Cortex of kidney (tissue), 1 donor: ENCODE measurements at places on chromosomes 1 and 21.

DNA sequence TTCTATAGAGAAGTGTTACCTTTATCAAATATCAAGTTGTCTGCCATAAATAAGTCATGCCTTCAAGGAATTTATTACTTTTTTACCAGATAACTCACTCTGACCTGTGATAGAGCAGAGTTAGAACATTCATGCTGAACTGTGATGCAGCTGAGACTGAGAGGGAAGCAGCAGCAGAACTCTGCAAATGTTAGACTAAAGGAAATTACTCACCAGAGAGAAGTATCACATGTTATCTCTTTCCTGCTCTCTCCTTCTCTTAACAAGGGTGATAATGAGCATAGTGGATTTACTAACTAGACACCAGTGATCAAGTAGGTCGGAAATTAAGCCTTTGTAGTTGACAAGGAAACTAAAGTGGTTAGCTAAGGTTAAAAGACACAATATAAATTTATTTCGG is 181.6 kb downstream of the RASAL2 start:
- DNase-seq, result no peak

DNA sequence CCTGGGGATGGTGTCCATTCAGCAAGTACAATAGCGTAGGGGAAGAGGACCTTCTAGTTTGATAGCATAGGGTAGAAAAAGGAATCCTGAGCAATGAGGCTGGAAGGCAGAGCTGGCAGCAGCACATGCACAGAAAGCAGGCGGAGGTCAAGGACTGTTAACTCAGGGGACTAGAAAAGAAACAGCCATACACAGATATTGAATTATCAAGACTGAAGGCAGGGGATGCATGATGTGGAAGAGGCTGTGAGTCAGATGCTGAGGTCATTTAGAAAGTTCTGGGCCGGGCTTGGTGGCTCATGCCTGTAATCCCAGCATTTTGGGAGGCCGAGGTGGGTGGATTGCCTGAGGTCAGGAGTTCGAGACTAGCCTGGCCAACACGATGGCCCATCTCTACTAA is 65.6 kb downstream of the OPTC start:
- no peak for DNase-seq

DNA sequence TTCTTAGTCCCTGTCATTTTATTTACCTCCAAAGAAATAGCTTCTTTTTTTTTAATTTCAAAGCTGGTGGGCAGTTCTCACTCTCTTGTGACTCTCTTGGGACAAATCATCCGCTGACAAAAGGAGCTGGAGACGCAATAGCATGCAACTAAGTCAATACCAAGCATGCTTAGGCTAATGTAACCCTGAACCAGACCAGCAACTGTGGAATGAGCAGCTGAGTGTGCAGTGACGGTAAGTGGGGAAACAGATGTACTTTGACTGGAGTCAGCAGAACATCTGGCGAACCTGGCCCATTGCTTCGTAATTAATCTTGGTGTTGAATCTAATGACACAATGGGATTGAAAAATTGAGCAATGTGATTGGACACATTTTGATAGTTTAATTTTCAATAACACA is 280.7 kb upstream of the PLXNA2 start:
- DNase-seq, result no peak

GRCh38 chr1:81208441-81208840 is 592.3 kb upstream of the ADGRL2 start:
- no peak for DNase-seq

GRCh38 chr1:207863893-207864535 is 46.9 kb downstream of the CD34 start:
- DNase-seq, result no peak

DNA sequence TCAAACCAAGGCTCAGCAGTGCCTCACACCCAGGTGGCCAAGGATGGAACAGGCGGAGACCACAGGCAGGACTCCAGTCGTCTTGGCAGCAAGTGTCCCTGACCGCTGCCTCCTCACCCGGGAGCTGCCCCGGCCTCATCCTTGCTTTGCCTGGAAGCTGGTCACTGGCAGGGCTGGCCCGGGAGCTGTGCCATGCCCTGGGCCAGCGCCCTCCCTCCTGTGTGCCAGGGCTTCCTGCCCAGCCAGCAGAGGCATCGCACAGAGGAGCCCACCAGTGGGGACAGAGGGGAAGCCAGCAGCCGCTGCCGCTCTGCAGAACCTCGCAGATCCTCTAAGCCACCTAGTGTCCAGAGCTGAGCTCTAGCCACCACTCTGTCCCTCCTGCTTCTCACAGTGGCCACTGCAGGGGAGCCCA is 7.8 kb downstream of the CASZ1 start:
- DNase-seq, result no peak

- no peak for DNase-seq
Measured at GRCh38 chr1:109770331-109771095, 6.8 kb upstream of the EPS8L3 start.

DNA sequence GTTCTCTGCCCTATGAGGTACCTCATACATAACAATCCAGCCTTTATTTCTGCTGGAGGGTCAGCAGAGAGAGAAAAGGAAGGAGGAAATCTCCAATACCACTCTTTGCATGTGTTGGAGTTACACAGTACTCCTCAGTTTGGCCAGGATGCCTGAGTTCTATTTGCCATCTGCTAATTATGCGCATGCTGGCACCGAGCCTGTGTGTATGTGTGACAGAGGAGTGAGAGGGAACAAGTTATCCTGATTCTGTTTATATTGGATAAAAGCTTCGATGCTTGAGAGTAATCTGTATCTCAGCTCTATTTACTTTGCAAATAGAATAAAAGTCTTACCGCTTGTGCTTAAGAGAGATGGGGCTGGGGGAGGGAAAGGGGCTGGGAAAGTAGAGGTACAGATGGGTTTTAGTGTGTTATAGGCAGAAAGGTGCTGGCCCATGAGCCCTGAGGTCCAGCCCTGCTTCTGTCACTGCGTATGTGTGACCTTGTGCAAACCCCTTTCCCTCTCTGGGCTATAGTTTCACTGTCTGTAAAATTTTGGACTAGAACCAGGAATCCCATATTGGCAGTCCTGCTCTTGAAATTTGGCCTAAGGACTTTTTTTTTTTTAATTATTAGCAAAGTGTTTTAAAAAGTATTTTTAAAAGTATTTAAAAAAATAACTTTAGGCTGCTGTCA is 54.5 kb upstream of the PLXNA2 start:
- DNase-seq, result no peak

DNA sequence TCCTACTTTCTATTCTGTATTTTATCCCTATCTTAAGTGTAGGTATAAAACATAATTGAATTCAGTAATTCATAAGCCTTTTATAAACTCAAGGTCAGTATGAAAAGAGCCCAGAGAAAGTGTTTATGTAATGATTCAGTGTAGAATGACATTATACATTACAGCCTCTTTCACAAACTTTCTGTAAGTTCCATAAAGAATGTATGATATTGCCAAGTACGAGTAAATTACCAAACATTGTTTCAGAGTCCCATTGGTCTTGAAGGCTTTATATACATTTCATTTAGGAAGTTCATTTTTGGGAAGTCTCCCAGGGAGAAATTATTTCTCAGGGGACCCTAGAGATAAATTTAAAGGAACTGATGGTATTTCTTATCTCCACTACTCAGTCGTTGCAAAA is 37.8 kb upstream of the VAMP3 start:
- no peak for DNase-seq

- no peak for DNase-seq
Measured at GRCh38 chr1:203592156-203592555, 34.5 kb upstream of the ATP2B4 start.

DNA sequence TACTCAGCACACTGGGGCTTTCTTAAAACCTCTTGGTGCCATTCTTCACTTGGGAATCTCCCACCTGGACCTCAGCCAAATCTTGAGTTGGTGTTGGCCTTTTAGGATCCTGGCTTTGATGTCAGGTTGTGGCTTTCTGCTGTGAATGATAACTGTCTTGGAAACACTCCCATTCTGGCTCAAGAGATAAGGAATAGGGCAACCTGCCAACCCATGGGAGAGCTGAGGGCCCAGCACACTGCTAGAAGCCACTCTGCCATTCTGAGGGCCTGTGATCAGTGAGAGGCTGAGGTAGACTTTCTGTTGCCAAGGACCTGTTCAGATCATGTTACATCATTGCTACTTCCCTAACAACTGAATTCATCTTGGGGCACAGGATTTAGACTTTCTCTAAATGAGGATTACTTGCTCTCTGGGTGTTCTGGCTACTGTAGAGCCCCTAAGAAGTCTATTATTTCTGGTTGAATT is 45.8 kb downstream of the TTC39A start:
- DNase-seq, result no peak

DNA sequence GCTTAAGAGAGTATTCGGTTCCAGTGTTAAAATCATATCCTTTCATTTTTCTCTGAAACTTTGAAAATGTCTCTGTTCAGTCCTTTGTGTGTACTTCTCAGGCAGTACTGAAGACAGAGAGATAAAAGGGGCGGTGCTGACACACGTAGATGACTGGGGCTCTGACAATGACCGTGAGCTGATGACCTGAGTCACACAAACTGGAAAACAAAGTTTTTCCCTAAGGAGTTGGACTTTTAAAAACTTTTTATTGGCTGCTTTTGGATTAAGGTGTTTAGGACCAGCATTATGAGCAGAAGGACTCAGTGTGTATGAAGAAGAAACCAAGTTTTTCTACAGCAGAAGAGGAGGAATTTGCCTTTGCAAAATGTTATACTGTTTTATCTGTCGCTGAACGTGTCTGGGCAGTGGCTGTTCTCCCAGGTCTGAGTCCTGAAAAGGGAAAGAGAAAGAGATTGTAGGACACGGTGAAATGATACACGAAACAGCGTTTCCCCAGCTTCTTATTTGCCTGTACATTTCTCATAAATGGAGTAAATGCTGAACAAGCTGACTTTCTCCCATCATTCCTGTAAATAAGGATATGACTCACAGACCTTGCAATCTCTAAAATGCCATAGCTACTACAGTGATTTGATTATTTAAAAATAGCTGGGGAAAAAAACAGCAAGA is 51.5 kb downstream of the MAP3K7CL start:
- DNase-seq, result no peak

- DNase-seq, result no peak
Measured at GRCh38 chr1:236501093-236501492, 22.7 kb upstream of the LGALS8 start.

DNA sequence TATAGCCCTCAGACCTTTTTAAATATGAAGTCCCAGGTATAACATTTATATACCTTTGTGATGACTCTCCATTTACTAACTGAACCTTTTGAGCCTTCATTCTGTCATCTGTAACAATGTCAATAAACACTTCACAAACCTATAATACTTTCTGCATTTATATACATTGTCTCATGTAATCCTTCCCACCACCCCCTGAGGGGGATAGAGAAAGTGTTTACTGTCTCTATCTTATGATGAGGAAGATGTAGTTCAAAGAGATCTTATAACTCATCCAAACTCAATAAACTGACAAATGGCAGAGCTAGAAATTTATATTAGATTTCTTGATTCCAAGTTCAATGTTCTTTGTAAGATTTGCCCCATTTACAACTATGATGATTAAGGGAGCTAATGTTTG is 48.3 kb upstream of the CR2 start:
- no peak for DNase-seq

GRCh38 chr1:171446386-171446785 is 38.9 kb upstream of the PRRC2C start:
- DNase-seq, result no peak

DNA sequence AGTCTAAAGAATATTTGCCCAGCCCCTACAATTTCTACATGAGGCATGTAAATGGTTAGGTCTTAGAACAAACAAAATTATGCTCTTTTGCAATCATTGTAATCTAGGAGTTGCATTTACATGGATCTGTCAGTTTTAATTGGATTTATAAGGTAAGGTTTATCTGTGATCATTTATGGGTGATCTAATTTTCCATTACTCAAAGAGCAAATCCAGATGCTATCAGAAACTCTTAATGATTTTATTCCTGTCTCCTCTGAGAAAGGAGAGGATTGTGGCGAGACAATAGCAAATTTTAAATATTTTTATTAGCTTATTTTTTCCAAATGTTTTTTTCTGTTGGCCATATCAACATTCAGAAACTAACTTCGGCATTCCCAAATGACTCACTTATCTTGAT is 14.2 kb upstream of the NEGR1 start:
- no peak for DNase-seq

- no peak for DNase-seq
Measured at GRCh38 chr1:25433389-25434186, 2.9 kb downstream of the MACO1 start.

- DNase-seq, result no peak
Measured at GRCh38 chr1:153549741-153550397, 811 bp upstream of the S100A3 start.

GRCh38 chr1:167981933-167982332 is 45.1 kb upstream of the MPC2 start:
- no peak for DNase-seq

DNA sequence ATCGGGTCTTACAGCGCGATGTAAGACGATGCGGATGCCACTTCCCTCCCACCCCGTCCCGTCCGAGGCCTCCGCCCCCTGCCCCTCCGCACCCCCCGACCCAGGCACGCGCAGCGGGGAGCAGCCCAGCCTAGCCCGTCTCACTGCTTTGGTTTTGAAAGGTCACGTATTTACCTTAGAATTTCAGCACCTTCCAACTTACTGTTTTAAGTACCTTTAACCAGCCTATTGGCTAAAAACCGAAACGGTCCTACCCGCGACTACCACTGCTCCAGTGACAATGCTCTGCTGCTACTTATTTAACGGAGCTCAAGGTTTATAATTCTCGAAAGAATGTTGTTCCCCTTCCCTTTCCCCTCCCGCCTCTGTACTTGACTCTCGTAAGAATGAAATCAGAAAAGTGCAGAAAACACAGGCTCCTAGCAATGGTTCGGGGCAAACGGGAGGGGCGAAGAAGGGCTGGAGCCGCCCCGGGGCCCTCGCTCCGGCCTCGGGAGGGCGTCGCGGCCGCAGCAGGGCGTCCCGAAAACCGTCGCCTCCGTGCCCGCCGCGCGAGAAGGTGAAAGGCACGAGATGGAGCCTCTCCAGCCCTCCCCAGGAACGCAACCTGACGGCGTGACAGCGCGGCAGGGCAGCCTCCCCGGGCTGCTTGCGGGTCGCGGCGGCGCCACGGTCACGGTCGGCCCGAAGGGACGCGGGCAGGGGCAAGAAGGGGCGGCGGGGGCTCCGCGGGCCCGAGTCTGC is 667 bp downstream of the TMEM50B start:
- DNase-seq, result no peak

- DNase-seq, result no peak
Measured at GRCh38 chr1:212060632-212061472, 25.3 kb downstream of the DTL start.

GRCh38 chr1:169586395-169587255 is at the start of gene F5:
Gene F5 (minus strand): TSS chr1:169586481. CDS start chr1:169586386, 95 bp downstream.
- no peak for DNase-seq

DNA sequence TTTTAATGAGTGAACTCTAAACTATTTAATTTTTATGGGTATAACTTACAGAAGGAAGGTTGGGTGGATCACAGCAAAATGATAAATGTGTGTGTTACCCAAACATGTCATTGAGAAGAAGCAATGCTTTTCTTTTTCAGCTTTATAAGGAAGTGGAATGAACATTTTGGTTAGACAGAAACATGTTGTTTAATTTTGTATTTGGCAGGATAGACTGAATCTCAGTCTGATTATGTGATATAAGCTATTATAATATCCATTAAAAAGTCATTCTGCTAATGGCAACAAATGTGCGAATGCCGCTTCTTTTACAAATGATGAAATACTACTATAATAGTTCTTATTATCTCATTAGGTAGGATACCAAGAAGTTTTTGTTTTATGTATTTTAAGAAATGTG is 281.9 kb upstream of the ZRANB2 start:
- DNase-seq, result no peak

- DNase-seq, result no peak
Measured at GRCh38 chr1:182281541-182281940, 110.0 kb downstream of the GLUL start.
